Brain pericyte (primary cell): ENCODE measurements at places on chromosomes 1 and 21.

- DNase-seq = no peak
These were observed 3.7 kb downstream of the RSPO1 start for GRCh38 chr1:37631036-37631435.

DNA sequence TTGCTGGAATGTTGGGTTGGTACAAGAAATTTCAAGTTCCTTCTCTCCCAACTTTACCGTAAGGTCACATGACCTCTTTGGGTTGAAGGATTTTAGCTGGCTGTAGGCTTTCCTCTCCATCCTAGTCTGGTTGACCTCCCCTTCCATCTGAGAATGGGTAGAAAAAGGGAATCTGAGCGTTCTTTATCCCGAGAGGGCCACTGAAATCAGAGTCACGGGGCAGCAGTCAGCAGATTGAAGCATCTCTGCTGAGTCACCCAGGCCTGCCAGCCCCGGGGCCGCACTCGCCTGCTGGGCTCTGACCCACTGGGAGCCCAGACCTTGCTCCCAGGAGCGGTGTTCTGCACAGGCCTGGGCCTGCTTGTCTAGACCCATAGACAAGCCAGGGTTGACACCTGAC lies 31.0 kb downstream of the TMCC2 start:
- peak; percentile 54 for DNase-seq

DNA sequence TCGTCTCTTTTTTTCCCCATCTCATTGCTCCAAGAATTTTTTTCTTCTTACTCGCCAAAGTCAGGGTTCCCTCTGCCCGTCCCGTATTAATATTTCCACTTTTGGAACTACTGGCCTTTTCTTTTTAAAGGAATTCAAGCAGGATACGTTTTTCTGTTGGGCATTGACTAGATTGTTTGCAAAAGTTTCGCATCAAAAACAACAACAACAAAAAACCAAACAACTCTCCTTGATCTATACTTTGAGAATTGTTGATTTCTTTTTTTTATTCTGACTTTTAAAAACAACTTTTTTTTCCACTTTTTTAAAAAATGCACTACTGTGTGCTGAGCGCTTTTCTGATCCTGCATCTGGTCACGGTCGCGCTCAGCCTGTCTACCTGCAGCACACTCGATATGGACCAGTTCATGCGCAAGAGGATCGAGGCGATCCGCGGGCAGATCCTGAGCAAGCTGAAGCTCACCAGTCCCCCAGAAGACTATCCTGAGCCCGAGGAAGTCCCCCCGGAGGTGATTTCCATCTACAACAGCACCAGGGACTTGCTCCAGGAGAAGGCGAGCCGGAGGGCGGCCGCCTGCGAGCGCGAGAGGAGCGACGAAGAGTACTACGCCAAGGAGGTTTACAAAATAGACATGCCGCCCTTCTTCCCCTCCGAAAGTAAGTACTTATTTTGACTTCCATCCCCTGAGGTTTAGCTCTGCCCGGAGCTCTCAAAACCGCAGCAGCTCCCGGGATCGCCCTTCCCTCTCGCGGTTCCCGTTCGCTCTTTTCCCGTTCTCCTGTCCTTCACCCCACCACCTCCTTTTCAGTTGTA lies 1.5 kb downstream of the TGFB2 start:
- DNase-seq = no peak

GRCh38 chr1:181140398-181140797 lies 51.9 kb downstream of the IER5 start:
- no peak for DNase-seq

GRCh38 chr1:101741910-101742309 lies 254.8 kb downstream of the OLFM3 start:
- no peak for DNase-seq

GRCh38 chr1:185155600-185156287 lies 1.0 kb downstream of the TRMT1L start:
- no peak for DNase-seq

DNA sequence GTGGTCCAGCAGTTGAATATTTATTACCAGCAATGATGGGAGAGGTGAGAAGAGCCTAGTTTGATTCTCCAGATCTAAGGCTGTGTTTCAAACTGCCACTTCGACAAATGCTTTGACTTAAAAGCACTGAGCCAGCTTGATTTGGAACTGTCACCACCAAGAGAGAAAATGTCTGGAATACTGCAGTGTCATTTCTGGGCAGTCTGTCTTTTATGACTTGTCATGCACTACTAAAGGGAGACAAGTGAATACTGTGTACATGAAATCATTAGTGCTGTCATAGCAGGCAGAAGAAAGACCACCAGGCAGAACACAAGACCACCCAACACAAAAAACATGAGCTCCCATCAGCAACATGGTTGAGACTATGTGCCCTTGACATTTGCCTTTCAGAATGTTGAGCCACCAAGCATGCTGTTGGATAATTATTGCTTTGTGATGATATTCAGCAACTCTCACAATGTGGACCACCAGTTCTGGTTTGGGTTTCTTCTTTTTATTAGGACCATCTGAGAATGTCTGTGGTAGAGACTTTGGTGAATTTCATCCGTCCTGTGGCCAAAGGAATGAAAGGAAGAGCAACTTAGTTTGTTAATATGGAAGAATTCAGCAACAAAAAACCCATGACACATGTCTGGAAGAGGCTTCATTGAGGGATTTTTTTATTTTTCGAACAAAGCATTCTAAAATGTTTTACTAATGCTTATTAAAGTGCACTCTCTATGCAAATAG lies 125.8 kb downstream of the NTMT2 start:
- no peak for DNase-seq

GRCh38 chr1:230308039-230308438 lies 118.1 kb downstream of the PGBD5 start:
- DNase-seq = no peak

DNA sequence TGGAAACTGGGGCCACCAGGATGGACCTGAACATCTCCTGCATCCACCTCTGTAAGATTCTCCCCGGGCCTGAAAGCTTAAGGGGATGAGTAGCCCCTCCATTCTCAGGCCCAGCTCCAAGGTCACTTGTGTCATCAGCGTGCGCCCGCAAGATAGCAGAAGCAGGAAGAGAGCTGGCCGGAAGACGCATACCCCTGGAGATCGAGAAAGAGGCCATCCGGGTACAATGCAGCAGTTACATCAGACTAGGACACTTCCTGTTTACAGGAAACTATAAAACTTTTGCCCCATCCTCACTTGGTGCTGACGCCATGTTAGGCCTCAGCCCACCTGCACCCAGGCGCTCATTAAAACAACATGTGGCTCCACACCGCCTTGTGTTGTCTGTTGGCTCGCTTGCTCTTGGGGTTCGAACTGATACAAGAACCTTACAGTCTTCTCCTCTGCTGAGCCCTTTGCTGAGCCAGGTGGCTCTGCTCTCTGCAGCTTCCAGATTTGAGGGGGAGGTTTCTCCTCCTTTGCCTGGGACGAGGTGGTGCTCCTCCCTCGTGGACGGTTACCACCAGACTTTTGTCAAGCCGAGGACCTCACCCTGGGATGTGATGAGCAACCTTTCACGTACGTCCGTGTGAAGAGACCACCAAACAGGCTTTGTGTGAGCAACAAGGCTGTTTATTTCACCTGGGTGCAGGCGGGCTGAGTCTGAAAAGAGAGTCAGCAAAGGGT lies 277.5 kb upstream of the C1orf174 start:
- no peak for DNase-seq

DNA sequence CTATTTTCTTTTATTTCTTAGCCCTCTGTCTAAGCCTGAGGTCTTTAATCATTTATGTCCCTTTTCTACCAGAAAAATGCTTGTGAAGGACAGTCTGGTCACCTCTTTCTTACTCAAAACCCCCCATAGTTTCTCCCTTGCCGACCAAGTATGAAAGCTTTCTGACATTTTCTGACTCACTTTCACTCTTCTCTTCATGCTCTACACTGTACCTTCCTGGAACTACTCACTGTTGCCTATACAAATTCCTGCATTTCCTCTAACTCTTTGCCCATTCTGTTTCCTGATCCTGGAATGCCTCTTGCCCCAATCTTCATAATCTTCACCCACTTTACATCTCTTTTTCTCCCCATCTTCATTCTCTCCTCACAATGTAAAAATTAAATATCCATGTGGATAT lies 380.0 kb downstream of the HHIPL2 start:
- DNase-seq = no peak

DNA sequence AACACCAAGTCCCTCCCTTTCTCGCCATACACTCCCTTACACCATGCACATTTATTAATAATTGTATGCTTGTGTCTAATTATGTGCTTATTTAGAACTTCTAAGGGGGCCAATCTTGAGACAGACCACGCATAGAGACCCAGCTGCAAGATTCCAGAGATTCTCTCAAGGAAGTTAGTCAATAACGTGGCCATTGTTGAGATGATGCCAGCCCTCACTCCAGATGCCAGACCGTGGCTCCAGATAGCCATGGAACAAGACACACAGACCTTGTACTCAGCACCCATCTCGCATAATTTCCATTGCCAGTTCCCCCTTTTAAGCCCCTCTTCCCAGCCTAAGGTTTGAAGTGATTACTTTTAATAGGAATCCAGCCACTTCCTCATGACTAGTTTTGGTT lies 62.4 kb downstream of the DIRAS3 start:
- no peak for DNase-seq

GRCh38 chr1:97135972-97136371 lies 414.4 kb downstream of the PTBP2 start:
- no peak for DNase-seq

DNA sequence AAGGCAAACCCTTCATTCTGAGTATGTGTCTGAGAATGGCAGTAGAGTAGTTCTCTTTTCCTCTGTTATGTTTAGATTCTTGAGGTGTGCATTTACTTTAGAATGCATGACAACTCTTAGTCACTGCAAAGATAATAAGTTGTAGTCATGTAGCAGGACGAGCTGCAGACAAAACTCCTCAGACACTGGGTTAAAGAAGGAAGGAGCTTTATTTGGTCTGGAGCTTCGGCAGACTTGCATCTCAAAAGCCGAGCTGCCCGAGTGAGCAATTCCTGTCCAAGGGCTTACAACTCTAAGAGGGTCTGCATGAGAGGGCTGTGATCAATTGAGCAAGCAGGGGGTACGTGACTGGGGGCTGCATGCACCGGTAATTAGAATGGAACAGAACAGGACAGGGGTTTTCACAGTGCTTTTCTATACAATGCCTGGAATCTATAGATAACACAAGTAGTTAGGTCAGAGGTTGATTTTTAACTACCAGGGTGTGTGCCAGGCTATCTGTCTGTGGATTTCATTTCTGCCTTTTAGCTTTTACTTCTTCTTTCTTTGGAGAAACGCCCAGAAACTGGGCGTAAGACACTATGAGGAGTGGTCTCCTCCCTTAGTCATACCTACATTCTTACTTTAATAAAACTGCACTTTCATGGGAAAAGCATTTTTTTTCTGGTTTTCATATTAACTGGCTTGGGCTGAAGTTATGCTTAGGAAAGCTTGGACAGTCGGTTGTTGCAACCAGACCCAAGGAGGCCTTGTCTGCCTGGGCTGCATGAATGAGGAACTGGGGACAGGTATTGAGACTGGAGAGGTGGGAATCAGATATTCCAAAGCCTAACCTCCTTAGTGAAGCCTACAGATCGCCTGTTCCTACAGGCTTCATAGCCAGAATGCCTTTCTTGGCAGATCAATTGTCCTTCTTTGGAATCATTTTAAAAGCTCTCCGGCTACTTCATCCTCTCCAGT lies 115.1 kb downstream of the RHOU start:
- no peak for DNase-seq

DNA sequence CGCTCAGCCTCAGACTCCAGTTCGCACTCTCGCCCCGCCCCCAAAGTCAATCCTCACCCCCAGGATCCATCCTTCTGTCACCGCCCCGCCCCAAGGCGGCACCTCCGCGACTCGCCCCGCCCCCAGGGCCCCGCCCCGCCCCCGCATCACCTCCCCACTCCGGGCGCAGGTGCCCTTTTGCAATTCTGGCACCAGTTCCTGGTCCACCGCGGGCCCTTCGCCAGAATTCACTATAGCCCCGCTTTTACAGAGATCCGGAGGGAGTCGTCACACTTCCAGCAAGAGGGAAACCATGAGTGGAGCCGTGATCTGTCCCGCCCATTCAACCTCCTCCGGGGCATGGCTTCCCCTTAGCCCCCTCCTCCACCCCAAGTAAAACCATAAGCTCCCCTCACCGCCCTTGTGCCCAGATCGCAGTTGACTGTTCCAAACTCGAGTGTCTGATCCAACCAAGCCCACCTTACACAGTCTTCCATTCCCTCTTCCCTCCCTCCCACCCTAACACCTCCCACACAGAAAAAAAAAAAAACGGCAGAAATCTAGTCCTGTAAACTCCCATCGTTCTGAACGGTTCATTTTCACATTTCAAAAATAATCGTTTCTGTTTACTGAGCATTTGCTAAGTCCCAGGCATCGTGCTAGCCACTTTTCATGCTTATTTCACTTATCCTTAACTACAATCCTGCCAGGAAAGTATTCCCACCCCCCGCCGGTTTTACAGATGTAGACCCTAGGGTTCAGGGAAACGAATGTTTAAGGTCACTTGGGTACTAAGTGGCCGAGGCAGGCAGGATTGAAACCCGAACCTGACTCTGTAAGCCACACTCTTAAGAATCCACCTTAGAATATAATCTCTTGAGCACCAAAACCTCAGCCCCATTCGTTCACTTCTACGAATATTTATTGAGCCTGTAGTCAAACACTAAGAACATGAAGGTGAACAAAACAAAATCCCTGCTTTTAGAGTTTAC lies 1.3 kb upstream of the DNAJC16 start:
- peak; percentile 17 for DNase-seq
